Activated gamma-delta T cell treated with Interleukin-2 at 50 U/mL for 16 hours (primary cell): ENCODE measurements at places on chromosomes 1 and 21.

DNA sequence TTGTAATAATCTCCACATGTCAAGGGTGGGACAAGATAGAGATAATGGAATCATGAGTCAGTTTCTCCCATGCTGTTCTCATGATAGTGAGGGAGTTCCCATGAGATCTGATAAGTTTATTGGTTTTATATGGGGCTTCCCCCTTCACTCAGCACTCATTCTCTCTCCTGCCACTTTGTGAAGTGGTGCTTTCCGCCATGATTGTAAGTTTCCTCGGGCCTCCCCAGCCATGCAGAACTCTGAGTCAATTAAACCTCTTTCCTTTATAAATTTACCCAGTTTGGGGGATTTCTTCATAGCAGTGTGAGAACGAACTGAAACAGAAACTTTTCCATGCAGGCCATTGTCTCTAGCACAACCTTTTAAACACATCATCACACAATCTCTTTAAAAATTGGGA is 221.5 kb upstream of the BRINP3 start:
- DNase-seq = no peak

GRCh38 chr1:204711947-204712701 is 26.6 kb upstream of the LRRN2 start:
- no peak for DNase-seq

GRCh38 chr1:18300376-18300775 is 180.4 kb upstream of the KLHDC7A start:
- no peak for DNase-seq

- no peak for DNase-seq
Observed at GRCh38 chr1:153942766-153943549, 3.6 kb downstream of the DENND4B start.
